ENCODE measurements at places on chromosomes 12 and 14. TPM values are rescaled to one million over a fixed set of nuclear protein-coding genes. Genes with fewer than 3 reads are reported as not detected.

DNA sequence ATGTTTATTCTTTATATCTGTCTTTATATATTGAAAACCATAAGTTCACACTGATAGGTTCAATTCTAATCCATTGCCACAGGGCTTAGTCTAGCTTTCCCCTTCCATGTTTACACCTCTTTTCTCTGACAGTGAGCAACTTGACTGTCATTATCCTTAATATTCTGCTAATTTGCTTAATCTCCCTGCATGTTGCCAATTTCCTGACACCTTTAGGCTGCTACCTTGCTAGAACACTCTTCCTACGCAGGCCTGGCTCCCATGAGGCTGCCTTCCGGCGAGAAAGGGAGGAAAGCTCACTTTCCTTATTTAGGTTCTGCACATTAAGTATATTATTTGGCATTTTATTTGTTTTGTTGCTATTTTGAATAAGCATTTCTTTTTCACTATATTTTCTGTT, 12.8 kb upstream of the FRS2 start:
- H3K4me3 ChIP-seq: no peak overlapping the region
- no peaks in the 10 kb centered on the region for H3K4me1 ChIP-seq
- no peaks in the 10 kb centered on the region for H3K36me3 ChIP-seq
- DNase-seq: no peak
- no peak overlapping the region for H3K27ac ChIP-seq
- H3K27me3 ChIP-seq: peaks cover 5% of the 10 kb centered on the region

DNA sequence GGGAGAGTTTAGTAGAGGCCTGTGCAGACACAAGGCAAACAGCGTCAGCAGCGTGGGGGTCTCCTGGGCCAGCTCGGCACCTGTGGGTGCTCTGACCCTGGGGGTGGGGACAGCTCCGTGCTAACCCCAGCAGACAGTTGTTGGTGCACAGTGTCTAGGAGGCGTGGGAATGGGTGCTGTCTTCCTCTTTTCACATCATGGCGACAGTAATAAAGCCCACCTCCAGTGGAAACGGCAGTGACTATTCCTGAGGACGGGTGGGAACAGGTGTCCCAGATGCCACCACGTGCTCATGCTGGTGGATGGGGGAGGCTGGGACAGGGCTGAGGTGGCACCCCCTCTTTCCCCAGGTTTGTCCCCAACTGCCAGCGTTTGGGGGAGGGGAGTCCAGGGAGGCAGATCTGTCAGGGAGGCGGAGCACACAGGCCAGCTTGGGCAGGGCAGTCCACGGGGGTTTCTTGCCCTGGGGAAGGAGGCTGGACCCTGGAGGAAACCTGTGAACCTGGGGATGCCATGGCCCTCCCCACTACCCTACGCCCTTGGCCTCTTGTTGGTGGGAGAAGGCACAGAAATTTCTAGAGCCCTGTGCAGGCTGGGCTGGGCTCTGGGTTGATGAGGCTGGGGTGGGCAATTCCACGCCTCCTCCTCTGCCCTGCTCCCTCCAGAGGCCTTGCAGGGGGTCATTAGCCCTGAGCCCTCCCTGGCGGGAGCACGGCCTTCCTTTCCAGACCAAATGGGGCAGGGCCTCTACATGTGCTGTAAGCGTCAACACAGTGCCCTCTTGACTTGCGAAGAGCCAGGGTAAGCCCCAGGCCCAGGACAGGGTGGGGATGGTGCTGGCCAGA, 3.8 kb downstream of the ZBTB42 start:
- H3K27me3 ChIP-seq: no peaks in the 10 kb centered on the region
- no peak for DNase-seq
- H3K4me1 ChIP-seq: peaks cover 11% of the 10 kb centered on the region
- H3K27ac ChIP-seq: no peak overlapping the region
- H3K4me3 ChIP-seq: no peak overlapping the region
- H3K36me3 ChIP-seq: no peaks in the 10 kb centered on the region

DNA sequence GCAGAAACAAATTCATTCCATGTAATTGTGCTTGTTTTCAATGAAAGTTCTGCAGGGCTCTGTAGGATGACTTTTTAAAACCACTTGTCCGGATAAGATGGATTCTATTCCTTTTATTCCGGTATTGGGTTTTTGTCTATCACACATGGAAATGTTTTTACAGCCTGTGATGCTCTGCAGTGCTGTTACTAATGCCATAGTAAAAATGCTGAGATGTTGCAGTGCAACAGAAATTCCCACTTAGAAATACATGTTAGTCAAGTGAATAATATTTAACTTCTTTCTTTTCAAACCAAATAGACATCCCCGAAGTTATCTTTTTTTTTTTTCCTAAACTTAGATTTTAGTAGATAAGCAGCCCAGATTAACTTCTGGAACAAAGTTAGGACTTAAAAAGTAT, 71.9 kb downstream of the RASSF8 start:
- no peaks in the 10 kb centered on the region for H3K36me3 ChIP-seq
- no peaks in the 10 kb centered on the region for H3K4me1 ChIP-seq
- H3K4me3 ChIP-seq: no peak overlapping the region
- no peak overlapping the region for H3K27ac ChIP-seq
- H3K27me3 ChIP-seq: peaks cover 1% of the 10 kb centered on the region

- no peaks in the 10 kb centered on the region for H3K4me1 ChIP-seq
- no peaks in the 10 kb centered on the region for H3K36me3 ChIP-seq
- no peaks in the 10 kb centered on the region for H3K27me3 ChIP-seq
- no peak overlapping the region for H3K27ac ChIP-seq
Observed at GRCh38 chr12:56766535-56766934, 3.4 kb downstream of the HSD17B6 start.

- H3K4me1 ChIP-seq: no peaks in the 10 kb centered on the region
- peaks cover 14% of the 10 kb centered on the region for H3K27me3 ChIP-seq
- H3K36me3 ChIP-seq: no peaks in the 10 kb centered on the region
- no peak overlapping the region for H3K4me3 ChIP-seq
- no peak for DNase-seq
Observed at GRCh38 chr12:66041651-66042363, 88.7 kb downstream of the LLPH start.

- H3K4me3 ChIP-seq: no peak overlapping the region
- no peaks in the 10 kb centered on the region for H3K4me1 ChIP-seq
- H3K27me3 ChIP-seq: no peaks in the 10 kb centered on the region
- DNase-seq: no peak
Observed at GRCh38 chr12:132579744-132580143, 30.6 kb downstream of the LRCOL1 start.

DNA sequence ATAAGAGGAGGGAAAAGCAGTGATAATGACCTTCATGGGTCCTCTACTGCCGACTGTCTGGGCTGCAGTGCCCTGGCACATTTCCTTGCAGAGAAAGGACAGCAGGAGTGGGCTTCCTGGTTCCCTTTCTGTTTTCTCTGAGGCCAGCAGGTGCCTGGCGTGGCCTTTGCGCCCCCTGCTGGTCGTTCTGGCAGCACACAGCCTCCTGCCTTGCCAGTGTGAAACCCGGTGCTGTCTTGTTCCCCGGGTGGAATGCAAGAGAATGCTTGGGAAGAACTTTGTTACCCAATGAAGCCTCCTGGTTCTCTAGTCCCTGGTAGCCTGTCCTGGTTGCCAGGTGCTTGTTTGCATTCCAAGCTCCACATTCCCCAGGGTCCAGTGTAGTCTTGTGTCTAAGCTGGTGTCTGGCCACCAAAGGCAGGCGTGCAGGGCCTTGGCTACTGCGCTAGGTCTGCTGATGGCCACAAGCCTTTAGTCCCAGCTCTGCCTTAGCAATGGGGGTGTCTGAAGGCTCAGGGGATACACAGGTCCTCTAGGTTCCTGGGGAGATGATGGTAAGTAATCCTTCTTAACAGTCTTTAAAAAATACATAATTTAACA, 1392.4 kb upstream of the TMEM132C start:
- H3K36me3 ChIP-seq: no peaks in the 10 kb centered on the region
- no peaks in the 10 kb centered on the region for H3K4me1 ChIP-seq
- no peak overlapping the region for H3K27ac ChIP-seq
- peaks cover 4% of the 10 kb centered on the region for H3K27me3 ChIP-seq

- no peaks in the 10 kb centered on the region for H3K27me3 ChIP-seq
- peaks cover 1% of the 10 kb centered on the region for H3K4me1 ChIP-seq
- peak; percentile 39 for DNase-seq
- H3K27ac ChIP-seq: no peak overlapping the region
- no peak overlapping the region for H3K4me3 ChIP-seq
- peaks cover 5% of the 10 kb centered on the region for H3K36me3 ChIP-seq
Observed at GRCh38 chr12:48824112-48824511, 5.8 kb downstream of the CACNB3 start.

- no peaks in the 10 kb centered on the region for H3K36me3 ChIP-seq
- no peak overlapping the region for H3K27ac ChIP-seq
- no peak for DNase-seq
- H3K4me3 ChIP-seq: no peak overlapping the region
- peaks cover 10% of the 10 kb centered on the region for H3K4me1 ChIP-seq
Observed at GRCh38 chr12:75905922-75906321, 125.7 kb downstream of the PHLDA1 start.

GRCh38 chr14:36215217-36215598, 38.7 kb upstream of the PTCSC3 start:
- H3K4me3 ChIP-seq: no peak overlapping the region
- H3K27ac ChIP-seq: no peak overlapping the region
- H3K27me3 ChIP-seq: peaks cover 26% of the 10 kb centered on the region
- H3K4me1 ChIP-seq: peaks cover 9% of the 10 kb centered on the region
- no peaks in the 10 kb centered on the region for H3K36me3 ChIP-seq
- DNase-seq: no peak

DNA sequence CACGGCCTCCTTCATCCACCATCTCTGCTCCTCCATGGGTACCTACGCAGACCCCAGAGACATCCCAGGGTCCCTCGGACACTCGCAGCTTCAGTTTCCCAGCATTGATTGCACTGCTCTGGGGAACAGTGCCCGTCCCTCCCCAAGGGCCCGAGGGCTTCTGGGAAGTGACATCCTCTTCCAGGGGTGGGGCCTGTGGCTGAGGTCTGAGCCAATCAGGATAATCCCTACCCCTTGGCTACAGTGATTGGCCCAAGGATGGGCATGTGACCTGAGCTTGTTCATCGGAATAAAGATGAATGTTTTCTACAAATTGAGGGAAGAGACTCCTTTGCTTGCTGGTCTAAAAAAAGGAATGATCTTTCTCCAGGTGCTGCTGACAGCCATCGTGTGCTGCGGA, 37.3 kb upstream of the MYL2 start:
- no peaks in the 10 kb centered on the region for H3K36me3 ChIP-seq
- H3K4me3 ChIP-seq: no peak overlapping the region
- H3K4me1 ChIP-seq: no peaks in the 10 kb centered on the region
- H3K27me3 ChIP-seq: peaks cover 10% of the 10 kb centered on the region

GRCh38 chr14:34997762-34998161, 15.0 kb downstream of the SRP54 start:
- no peak overlapping the region for H3K4me3 ChIP-seq
- H3K27me3 ChIP-seq: no peaks in the 10 kb centered on the region
- peaks cover 16% of the 10 kb centered on the region for H3K36me3 ChIP-seq
- no peak overlapping the region for H3K27ac ChIP-seq

DNA sequence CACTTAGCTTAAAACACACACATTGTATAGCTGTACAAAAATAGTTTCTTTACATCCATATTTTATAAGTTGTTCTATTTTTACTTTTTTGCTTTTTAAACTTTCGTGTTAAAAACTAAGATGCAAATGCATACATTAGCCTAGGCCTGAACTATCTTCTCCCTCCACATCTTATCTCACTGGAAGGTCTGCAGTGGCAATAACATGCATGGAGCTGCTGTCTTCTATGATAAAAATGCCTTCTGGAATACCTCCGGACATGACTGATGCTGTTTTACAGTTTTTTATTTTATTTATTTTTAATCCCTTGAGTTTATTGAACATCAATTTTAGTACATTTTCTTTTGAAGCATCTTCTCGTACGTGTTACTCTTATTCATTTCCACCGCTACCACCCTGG, 112.3 kb upstream of the TSPAN8 start:
- no peaks in the 10 kb centered on the region for H3K4me1 ChIP-seq
- H3K4me3 ChIP-seq: no peak overlapping the region
- no peak for DNase-seq
- no peaks in the 10 kb centered on the region for H3K36me3 ChIP-seq

GRCh38 chr14:79548836-79549235, 662.5 kb downstream of the DIO2 start:
- H3K27ac ChIP-seq: no peak overlapping the region
- H3K36me3 ChIP-seq: no peaks in the 10 kb centered on the region
- no peaks in the 10 kb centered on the region for H3K4me1 ChIP-seq
- no peak overlapping the region for H3K4me3 ChIP-seq
- H3K27me3 ChIP-seq: no peaks in the 10 kb centered on the region

GRCh38 chr12:130858084-130858483, 13.8 kb upstream of the RAN start:
- no peak overlapping the region for H3K4me3 ChIP-seq
- H3K36me3 ChIP-seq: no peaks in the 10 kb centered on the region
- no peaks in the 10 kb centered on the region for H3K4me1 ChIP-seq
- no peak for DNase-seq

GRCh38 chr12:39440781-39441180, 2.1 kb downstream of the KIF21A start:
- peaks cover 20% of the 10 kb centered on the region for H3K4me1 ChIP-seq
- H3K4me3 ChIP-seq: peak overlapping the region; percentile 6
- H3K36me3 ChIP-seq: peaks cover 2% of the 10 kb centered on the region
- H3K27me3 ChIP-seq: peaks cover 4% of the 10 kb centered on the region
- no peak overlapping the region for H3K27ac ChIP-seq

DNA sequence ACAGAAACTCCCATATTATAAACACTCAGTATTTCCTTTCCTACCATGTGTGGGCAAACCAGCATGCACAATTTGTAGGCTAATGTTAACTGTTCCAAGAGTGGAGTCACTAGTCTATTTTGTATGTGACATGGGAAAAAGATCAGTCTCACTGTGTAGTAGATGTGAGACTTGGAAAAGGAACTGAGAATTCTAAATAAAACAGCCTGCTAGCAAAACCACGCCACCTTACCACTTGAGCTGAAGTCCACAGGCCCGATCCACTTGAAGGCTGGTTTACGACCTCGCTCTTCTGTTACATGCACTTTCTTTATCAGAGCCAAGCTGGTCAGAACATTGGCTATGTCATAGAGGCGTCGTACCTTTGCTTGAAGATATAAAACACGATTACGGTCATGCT, 22.5 kb downstream of the E2F7 start:
- no peaks in the 10 kb centered on the region for H3K27me3 ChIP-seq
- no peak overlapping the region for H3K4me3 ChIP-seq
- no peaks in the 10 kb centered on the region for H3K4me1 ChIP-seq
- no peak overlapping the region for H3K27ac ChIP-seq

GRCh38 chr12:16020031-16020430, 108.9 kb downstream of the DERA start:
- DNase-seq: no peak
- peaks cover 56% of the 10 kb centered on the region for H3K36me3 ChIP-seq
- H3K27me3 ChIP-seq: no peaks in the 10 kb centered on the region
- no peaks in the 10 kb centered on the region for H3K4me1 ChIP-seq

Gene C3AR1
- 1.1 TPM for total RNA-seq

Gene ASPG
- not detected for total RNA-seq

Gene PAX9
- total RNA-seq: not detected

Gene PPP1R3E
- total RNA-seq: 47.9 TPM

Gene GPRC5D
- total RNA-seq: not detected

Data from activated CD8-positive, alpha-beta T cell treated with anti-CD3 and anti-CD28 coated beads for 36 hours (primary cell).